ENCODE measurements at places on chromosomes 12 and 14.

- no peak for DNase-seq
Observed at GRCh38 chr12:89575374-89575773, 49.5 kb upstream of the POC1B start.

DNA sequence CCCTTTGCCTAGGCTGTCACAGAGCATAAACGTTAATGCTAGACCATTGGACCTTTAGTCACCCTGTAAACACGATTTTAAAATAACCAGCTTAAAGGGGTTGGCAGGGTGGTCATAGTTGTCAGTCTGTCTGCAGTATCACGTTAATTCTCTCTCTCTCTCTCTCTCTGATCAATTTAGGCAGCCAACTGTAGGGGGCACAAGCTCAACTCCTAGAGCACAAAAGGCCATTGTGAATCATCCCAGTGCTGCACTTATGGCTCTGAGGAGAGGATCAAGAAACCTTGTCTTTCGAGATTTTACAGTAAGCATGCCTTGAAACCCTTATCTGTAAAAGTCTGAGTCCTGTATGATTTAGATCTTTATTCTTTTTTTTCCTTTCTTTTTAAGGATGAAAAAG, 97.1 kb downstream of the SCAF11 start:
- peak; percentile 3 for DNase-seq

DNA sequence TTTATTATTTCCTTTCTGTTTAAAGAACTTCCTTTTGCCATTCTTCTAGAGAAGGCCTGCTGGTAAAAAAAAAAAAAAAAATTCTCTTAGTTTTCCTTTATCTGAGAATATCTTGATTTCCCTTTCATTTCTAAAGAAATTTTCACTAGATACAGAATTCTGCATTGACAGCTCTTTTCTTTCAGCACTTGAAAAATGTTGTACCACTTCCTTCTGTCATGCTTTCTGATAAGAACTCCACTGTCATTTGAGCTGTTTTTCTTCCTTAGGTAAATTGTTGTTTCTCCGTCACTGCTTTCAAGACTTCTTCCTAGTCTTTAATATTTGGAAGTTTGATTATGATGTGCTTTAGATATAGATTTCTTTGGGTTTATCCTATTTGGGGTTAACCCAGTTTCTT, 113.6 kb upstream of the BTG1 start:
- DNase-seq = no peak

GRCh38 chr14:73696466-73697400, 17.5 kb downstream of the PNMA1 start:
- DNase-seq = no peak

DNA sequence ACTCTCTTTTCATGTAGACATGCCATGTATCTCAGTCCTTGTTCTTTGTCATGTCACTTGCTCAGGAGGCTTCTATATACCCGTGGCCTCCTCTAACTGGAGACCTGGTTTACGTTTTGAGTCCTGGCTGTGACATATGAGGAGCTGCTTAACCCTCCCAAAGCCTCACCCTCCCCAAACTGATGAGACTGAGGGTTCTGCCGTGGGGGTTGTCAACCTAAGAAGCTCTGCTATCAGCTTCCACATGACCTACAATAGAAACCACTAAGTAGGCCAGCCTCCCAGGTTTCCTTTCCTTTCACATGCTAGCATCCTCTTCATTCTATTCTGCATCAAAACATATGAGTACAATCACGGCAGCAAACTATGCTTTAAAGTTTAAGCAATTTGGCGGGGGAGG, 76.8 kb upstream of the WSCD2 start:
- no peak for DNase-seq

GRCh38 chr14:78070344-78070743, 99.8 kb upstream of the NRXN3 start:
- DNase-seq = no peak

DNA sequence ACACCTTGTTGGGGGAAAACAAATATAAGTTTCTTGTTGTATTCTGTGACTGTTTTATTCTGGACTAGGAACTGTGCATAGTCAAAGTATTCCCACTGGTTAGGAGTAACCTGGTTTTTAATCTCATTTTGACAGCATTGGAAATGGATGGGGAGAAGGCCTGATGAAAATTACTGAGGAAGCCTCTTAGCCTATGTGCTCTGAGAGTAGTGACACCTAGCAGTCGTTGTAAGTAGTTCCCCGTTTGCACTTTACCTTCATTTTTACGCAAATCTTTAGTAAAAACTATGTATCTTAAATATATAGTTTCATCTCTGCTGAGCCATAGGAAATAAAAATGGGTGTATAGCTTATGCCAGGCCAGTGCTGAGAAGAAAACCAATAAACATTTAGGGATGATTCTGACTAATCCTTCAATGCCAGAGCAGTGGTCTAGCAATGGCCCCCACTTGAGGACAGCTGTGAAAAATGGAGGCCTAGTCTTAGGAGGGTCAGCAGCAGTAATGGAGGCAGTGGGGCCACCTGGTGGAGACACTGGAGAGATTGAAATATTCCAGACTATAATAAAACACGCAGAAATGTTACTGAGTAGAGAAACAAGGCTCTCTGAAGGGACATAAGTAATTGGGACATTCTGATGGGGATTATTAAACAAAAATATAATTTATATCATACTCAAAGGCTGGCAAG, 133.2 kb upstream of the NOVA1 start:
- no peak for DNase-seq

Measured in C1 segment of cervical spinal cord (tissue), 14 donors.